ENCODE measurements at places on chromosomes 2 and 18.
A peak's percentile ranks its signal among the peaks of the same experiment; 100 is the strongest.

DNA sequence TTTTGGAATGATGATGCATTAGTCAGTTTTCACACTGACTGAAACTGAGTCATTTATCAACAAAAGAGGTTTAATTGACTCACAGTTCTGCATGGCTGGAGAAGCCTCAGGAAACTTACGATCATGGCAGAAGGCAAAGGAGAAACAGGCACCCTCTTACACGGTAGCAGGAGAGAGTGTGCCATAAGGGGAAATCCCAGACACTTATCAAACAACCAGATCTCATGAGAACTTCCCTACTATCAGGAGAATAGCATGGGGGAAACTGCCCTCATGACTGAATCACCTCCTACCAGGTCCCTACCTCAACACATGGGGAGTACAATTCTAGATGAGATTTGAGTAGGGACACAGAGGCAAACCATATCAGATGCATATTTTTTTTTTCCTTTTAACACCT lies 504.5 kb upstream of the VRK2 start:
- no peak for DNase-seq

DNA sequence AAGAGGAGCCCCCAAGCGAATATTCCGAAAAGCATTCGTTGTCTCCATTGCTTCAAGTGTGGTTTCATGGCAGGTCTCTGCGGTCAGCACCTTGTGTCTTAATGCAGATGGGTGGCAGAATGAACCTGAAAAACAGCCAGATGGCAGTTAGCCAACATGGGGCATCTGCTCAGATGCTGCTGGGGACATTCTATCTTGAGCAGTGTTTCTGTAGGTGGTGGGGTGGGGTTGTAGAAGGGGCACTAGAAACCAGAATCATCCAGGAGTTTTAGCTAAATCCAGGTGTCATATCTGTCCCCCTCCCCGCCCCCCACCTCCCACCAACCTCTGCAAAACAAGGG lies 42.1 kb downstream of the ST6GAL2 start:
- no peak for DNase-seq

DNA sequence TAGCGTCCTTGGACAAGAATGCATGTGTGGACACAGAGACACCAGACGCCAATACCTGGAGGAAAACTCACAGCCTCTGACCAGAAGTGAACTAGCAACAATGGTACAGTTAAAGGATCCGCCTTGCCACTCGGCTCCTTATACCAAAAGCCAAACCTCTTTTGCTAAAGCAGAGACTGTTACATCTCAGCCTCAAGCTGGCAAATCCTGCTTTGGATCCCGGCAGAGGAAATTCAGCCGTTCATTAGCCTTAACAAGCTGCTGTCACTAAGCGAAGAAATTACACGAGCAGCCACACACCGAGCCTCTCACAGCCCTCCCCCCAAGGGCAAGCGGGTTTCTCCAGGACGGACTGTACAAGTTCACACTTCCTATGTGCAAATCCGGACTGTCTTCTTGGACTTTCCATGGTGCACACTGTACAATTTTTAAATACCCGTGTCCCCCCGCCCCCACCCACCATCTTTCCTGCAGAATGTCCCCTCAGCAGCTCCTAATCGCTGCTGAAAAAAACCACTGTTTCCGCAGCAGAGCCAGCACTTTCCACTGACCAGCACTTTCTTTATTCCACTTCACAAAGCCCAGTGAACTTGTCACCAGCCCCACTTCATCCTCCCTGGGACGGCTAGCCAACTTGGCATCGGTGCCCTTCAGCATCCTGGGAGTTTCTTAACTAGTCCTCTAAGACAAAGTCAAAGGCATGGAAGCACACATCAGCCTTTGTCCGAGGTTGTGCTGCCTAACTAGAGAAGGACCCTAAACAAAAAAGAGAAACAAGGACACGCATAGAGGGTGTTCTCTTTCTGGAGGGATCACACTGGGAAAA lies 1.5 kb downstream of the KLF7 start:
- DNase-seq: peak; percentile 74

DNA sequence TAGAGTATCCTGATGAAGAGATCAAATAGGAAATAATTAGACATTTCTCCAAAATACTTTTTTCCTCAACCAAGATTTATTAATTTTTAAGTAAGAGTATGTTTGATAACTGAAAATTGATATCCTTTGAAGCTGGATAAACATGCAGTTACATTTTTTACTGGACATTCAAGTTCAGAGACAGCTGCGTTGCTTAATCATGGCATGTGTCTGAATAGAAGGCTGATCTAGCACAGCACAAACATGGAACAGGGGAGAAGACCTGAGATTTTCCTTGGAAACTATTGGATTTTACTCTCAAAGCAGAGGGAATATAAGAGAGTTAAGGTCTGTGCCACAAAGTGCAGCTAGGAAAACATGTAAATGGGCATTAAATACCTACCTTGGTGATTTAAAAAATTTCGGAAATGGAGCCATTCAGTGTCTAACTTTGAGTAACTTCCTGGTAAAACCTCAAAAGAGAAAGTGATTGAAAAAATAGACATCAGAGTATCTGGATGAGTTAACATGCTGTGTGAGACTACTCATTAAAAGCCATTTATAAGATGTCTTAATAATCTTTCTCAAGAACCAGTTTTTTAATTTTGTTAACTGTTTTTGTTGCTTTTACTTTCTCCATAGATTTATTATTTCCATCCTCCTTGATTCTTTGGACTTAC lies 31.8 kb downstream of the CRIM1 start:
- DNase-seq: no peak

- DNase-seq: no peak
Observed at GRCh38 chr18:53004798-53005197, 664.8 kb downstream of the DCC start.

DNA sequence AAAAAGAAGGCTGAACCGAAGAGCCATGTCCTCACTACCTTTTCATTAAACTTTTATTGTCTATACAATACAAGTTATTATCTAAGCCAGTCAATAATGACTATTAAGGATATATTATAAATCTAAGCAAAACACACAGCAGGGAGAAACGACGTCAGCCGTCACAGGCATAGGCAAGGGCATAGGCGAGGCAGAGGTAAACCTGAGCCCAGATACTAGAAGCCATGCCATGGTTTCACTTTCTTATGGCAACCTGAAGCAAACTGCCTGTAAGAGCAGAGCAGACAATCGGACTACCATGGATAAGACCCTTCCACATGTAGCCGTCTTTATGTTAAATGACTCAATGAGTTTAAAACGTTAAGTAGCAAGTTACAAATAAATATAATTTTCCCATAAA lies 238.5 kb upstream of the ZNF521 start:
- no peak for DNase-seq

DNA sequence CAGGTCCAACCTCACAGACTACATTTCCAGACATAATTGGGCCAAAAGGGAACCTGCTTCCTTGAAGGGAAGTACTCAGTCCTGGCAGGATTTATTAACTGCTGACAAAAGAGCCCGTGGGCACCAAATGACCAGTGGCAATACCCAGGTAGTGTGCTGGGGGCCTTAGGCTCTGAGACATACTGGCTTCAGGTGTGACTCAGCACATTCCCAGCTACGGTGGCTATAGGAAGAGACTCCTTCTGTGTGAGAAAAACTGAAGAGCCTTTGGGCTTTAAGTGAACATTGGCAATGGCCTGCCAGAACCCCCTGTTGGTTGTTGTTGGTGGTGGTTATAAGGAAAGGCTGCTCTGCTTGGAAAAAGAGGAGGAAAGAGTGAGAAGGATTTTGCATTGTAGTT lies 401.8 kb downstream of the KCNJ3 start:
- DNase-seq: no peak

GRCh38 chr2:74053959-74054715 lies 69.4 kb downstream of the TET3 start:
- DNase-seq: no peak

DNA sequence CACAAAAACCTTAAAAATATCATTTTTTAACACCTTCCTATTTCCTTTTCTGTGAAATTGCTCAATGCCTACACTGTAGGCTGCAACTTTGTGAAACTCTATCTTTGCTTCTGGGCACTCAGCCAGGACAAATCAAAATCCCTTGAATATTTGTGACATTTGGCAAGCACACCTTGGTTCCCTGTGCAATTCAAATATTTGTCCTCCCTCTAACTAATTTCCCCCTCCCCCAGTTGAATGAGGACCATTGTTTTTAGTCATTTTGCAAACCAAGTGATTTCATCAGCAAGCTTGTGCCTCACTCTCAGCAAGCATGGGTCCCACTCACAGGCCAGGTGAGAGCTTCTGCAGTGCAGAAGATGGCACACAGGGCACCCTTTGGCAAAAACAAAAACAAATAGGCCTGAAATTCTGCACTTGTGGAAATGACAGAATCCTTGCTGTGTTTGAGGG lies 541.5 kb downstream of the CNTNAP5 start:
- no peak for DNase-seq

DNA sequence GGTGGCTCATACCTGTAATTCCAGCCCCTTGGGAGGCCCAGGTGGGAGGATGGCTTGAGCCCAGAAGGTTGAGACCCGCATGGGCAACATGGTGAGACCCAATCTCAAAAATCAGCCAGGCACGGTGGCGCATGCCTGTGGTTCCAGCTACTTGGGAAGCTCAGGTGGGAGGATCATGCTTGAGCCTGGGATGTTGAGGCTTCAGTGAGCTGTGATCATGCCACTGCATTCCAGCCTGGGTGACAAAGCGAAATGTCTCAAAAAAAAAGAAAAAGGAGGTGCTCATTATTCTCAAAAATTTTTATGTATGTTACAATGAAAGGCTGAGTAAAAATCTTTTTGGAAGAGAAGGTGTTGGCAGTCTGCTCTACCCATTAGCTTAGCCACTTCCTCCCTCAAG lies 106.8 kb downstream of the TSN start:
- DNase-seq: no peak

GRCh38 chr18:48571639-48572384 lies 33.0 kb downstream of the CTIF start:
- DNase-seq: no peak

GRCh38 chr2:40317046-40317445 lies 134.8 kb downstream of the SLC8A1 start:
- DNase-seq: no peak

- no peak for DNase-seq
Observed at GRCh38 chr2:100606726-100607343, 44.0 kb downstream of the PDCL3 start.

GRCh38 chr2:12320991-12321641 lies 395.6 kb upstream of the TRIB2 start:
- no peak for DNase-seq

GRCh38 chr2:28326469-28326805 lies 66.2 kb upstream of the FOSL2 start:
- no peak for DNase-seq

DNA sequence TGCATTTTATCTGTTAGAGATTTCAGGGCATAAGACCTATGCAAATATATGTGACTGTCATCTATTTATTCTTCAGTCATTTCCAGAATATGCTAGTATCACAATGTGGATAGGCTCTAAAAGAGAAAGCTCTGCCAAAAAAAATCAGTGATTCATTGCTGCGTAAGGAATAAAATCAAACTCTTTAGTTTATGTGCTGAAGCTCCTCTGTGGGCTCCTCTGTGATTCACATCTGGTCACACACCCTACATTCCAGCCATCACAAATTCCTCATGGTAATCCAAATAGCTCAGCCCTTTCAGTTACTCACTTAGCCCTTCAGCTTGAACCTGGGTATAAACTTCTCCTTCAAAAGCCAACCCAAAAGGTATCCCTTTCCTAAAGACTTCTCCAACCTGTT lies 21.4 kb downstream of the DLGAP1 start:
- no peak for DNase-seq

- DNase-seq: no peak
Observed at GRCh38 chr2:64492272-64492671, 31.9 kb upstream of the AFTPH start.

GRCh38 chr2:113149553-113150257 lies 22.3 kb downstream of the IL1RN start:
- no peak for DNase-seq

DNA sequence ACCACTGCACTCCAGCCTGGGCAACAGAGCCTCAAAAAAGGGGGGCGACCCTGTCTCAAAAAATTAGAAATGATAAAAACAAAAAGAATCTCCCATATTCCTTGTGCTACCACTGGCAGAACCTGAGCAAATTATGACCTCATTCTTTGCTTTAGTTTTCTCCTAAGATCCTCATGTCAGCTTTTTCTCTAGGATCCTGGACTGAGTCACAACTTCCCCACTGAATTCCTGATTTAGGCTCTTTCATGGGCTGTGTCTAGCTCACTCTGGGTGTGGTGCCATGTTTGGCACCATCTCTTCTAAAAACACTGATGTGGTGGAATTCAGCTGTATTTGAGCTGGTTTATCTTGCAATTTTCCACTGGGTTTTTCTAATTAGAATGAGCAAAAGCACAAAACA lies 37.1 kb downstream of the EXOC6B start:
- no peak for DNase-seq

GRCh38 chr2:95342556-95343320 lies 45.6 kb downstream of the KCNIP3 start:
- peak; percentile 54 for DNase-seq

DNA sequence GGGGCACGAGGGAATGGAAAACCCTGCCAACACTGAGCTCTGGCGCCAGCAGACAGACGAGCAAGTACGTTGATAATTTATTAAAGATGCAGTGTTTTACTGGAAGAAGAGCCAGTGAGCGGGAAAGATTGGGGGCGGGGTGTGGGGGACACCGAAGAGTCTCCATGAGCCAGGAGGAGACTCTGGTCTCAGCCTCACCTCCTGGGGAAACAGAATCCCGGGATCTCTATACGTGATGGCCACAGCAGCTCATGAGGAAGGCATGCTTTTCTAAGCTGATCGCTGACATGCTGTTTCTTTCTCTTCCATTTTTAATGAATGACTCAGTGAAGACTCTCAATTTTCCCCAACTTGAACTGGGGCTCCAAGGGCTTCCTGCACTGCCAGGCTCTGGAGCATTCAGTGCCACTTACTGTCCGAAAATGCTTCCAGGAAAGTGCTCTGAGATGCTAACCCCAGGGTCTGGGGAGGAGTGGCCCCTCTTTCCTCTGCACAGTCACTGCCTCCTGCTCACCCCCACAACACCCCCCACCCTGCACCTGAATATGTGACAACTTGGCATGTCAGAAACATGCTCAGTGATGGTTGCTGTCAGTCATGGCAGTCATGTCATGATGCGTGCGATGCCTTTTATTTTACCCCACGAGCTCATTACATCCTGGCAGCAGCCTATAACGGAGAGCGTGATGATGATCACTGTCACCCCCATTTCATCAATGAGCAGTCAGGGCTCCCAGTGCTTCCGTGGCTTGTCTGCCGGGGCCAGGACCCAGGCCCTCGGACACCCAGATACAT lies 164.2 kb upstream of the CAPN13 start:
- DNase-seq: no peak

DNA sequence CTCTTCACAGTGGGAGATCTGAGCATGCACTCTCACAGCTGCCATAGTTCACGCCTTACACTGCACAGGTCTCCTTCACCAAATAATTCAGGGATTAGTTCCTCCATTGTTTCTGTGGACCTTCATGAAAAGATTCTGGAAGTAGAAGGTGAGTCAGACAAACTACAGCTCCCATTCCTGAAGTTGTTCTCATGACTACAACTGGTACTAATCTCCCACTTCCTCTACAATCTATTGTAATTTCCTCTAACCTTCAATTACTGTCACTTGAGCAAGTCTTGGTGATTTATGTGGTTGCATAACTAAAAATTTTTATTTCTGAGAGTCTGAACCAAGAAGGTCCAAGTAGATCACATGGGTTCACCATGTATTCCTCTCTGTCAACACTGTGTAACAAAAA lies 128.7 kb downstream of the XIRP2 start:
- no peak for DNase-seq

- DNase-seq: no peak
Observed at GRCh38 chr18:67597759-67598158, 81.2 kb upstream of the DSEL start.
